IPS-NIHi11 (cell line): ENCODE measurements at places on chromosomes 3 and 15.

- DNase-seq: peak; percentile 57
Observed at GRCh38 chr3:71784914-71785531, at the start of gene PROK2. TSS of gene PROK2 (minus strand) at chr3:71785148. CDS start at chr3:71785052, 96 bp downstream.

- DNase-seq: no peak
Observed at GRCh38 chr15:50883903-50884302, 24.6 kb upstream of the AP4E1 start.

- DNase-seq: no peak
Observed at GRCh38 chr3:99846477-99847160, 29.0 kb downstream of the CMSS1 start.

- DNase-seq: no peak
Observed at GRCh38 chr3:109851854-109852253, 514.5 kb upstream of the DPPA4 start.

DNA sequence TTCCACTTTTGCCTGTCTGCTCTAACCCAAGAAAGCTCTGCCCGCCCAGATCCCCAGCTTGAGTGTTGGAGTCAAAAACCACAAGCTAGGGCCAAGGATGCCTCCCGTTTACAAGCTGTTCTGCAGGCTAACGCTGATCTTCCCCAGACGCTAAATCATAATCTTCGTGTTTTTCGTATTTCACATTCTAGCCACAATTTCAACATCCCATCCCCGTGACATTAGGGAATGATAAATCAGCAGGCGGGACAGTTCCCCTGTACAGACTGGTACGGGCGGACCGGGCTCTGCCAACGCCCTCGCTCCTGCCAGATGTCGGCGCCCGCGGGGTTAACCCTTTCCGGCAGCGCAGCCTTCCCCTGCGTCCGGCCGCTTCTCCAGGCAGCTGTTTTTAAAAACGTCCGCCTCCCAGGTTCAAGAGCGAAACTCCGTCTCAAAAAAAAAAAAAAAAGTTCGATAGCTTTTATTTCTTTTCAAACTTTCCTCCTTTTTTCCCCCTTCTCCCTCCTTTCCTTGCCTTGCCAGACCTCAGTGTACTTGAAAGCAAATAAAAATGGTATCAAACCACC lies 81.0 kb upstream of the BNC1 start:
- peak; percentile 47 for DNase-seq

- DNase-seq: no peak
Observed at GRCh38 chr3:35932995-35933394, 293.7 kb downstream of the ARPP21 start.

GRCh38 chr3:192848371-192849233 lies 69.1 kb downstream of the MB21D2 start:
- no peak for DNase-seq

GRCh38 chr3:123320221-123320620 lies 118.5 kb downstream of the SEC22A start:
- no peak for DNase-seq

- DNase-seq: peak; percentile 11
Observed at GRCh38 chr3:177905173-177906125, 630.8 kb upstream of the KCNMB2 start.

DNA sequence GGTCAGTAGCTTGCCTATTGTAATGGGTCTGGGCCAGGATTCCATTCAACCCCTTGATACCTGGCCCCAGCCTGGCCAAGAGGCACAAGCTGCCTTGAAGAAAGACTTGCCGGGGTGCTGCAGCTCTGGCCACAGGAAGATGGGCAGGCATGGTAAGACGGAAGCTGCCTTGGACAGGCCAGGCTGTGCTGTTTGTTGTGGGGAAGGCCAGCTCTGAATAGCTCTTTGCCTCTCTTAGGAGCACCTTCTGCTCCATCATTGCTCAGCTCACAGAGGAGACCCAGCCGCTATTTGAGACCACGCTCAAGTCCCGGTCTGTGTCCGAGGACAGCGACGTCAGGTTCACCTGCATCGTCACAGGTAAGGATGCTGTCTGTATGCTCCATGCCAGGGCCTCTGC lies 10.1 kb downstream of the ALPK3 start:
- DNase-seq: no peak

DNA sequence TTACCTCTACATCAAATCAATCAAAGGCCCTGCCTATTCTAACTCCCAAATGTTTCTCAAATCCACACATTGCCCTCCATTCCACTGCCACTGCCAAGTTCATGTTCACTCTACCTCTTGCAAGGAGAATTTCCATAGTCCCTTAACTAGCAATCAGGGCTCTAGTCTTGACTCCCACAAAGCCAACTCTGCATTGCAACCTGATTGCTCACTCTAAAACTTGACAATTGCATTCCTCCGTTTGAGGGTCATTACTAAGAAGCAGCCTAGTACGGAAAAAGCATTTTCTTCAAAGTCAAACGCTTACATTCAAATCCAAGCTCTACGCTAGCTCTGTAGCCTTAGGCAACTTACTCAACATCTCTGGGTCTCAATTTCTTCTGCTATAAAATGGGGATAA lies 1.2 kb downstream of the CPA3 start:
- no peak for DNase-seq

GRCh38 chr3:129040039-129040336 lies 20.6 kb upstream of the GP9 start:
- no peak for DNase-seq

DNA sequence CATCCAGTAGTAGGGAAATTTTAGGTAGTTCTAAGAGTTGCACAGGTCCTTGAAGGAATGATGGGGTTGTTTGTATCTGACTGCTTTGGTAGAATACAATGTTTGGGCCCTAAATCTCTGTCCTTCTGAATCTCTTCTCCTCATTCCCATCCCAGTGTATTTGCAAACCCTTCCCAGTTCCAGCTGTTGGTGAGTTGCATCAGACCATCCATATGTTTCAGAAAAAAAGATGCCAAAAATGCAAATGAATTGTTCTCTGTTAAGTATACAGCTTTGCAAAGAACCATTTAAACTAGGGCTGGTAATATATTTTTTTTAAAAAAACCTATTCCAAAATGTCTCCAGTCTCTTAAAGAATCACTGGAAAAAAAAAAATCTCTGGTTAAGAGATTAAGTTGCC lies 250.8 kb upstream of the FEZF2 start:
- no peak for DNase-seq

DNA sequence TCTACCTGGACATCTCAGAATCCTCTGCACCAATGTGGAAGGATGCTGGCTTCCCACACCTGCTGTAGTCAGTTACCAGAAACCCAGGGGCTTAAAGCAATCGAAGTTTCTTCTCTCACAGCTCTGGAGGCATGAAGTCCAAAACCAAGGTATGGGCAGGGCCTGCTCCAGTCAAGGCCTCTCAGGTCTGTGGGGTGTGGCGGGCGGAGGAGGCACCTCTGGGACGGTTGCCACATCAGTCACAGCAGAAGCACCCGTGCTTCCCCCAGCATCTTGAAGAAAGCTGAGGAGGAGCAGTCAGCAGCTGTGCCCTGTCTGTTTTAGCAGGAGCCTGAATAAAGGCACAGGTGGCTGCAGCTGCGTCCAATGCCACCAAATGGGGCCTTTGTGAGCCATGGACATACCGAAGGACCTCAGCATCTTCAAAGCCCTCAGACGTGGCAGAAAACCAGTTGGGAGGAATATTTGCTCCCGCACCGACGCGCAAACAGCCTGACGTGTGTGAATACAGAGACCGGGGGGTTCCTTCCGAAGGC lies 68.9 kb downstream of the TFRC start:
- peak; percentile 3 for DNase-seq

DNA sequence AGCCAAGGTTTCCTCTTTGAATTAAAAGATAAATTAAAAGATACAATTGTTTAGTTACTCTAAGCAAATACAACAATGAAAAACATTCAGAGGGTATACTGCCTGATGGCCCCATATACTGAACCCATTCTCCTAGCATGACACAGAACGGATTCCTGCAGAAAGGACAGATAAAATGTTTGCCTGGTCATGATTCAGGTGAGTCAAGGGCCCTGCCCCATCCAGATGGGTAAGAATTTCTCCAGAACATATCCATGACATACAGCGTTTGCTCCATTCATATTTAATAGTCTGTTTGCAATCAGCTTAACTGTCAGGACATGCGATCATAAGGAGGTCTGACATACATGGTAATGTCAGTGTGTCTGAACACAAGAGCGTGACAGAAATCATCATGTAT lies 8.6 kb downstream of the TMEM41A start:
- no peak for DNase-seq

DNA sequence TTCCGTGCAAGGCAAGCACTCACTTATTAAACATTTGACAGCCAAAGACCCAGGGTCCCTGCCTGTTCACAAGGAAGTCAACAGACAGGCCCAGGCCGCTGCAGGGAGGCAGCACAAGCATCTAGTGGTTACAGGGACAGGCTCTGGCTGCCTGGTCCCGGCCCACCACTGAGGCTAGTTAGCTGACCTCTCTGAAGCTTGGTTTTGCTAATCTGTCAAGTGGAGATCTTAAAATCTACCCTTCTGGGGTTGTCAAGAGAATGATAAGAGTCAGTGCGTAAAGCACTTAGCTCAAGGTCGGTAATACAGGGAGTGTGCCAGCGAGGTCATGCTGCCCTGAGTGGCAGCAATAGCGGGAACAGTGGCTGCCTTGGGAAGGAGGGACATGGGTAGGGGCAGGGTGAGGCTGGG lies 6.0 kb downstream of the GNB5 start:
- DNase-seq: no peak

DNA sequence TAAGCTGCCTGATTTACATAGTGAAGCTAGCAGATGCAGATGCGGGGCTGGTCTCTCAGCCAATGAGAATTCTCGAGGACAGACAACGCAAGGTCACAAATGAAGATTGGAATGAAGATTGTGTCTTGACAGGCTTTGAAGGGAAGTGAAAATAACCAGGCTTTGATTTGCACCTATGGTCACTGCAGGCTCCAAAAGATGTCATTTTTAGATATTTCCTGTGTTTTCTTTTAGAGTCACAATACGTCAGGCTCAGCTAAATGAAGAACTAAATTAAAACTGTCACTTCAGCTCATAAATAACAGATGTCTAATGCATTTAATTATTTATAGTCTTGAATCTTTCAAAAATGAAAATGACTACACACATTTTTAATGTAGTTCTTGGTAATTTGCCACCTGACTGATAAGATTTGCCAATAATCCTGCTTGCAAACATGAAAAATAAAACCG lies 99.5 kb downstream of the SQOR start:
- DNase-seq: no peak

- no peak for DNase-seq
Observed at GRCh38 chr15:27861171-27861570, 237.9 kb downstream of the OCA2 start.

DNA sequence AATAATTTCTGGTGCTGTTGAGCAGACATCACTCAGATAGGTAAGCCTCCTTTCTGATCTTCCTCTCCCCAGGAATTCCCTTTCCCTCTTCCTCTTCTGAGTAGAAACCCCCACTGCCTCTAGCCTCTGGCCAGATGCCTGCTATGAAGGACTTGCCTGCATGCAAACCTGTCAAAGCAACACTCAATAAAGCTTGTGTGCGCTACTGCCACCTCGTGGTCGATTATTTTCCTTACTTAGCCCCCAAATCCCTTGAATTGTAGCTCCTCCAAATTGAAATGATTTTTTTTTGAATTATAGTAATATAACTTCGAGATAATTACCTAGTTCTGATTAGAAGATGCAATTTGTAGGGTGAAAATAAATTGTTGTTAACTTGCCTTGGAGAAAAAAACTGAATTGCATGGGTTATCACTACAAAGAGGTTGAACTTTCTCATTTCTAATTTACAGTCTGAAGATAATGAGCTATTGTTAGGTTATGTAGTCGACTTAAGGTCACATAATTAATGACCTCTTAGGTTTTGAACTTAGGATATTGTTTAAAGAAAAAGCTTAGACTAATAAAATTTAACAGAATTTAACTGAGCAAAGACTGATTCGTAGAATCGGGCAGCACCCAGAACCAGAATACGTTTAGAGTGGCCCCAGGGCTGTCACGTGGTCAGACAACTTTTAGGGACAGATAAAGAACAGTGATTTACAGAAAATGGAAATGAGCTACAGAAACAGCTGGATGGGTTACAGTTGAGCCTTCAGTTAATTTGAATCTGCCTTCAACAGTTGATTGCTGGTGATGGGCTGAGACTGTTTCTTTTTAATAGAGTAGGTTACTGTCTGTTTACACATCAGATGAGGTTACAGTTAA lies 269.3 kb downstream of the ARPP21 start:
- peak; percentile 72 for DNase-seq

GRCh38 chr3:189900578-189900977 lies 220.1 kb downstream of the P3H2 start:
- no peak for DNase-seq

DNA sequence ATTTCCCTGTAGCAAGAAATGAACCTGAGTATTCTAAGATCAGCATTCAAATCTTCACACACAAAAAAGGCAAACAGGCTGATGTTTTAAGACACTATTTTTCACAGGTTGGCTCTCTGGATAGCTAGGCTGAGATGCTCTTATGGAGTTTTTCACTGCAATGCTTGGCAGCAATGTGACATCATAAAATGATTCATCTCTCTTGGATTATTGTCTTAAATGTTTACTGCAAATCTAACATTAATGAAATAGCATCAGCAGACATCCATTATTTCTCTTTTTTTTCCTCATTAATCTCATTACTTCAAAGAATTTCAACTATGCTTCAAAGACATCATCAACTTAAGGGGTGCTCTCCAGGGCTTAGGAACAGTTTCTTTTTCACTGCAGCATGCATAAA lies 23.6 kb upstream of the SSUH2 start:
- no peak for DNase-seq

GRCh38 chr15:62888623-62889022 lies 153.9 kb upstream of the TPM1 start:
- DNase-seq: no peak

- DNase-seq: peak; percentile 27
Observed at GRCh38 chr15:92954578-92954977, 54.5 kb downstream of the CHD2 start.

GRCh38 chr15:74470631-74471395 lies 9.9 kb upstream of the UBL7 start:
- no peak for DNase-seq

GRCh38 chr3:184805351-184806038 lies 6.5 kb upstream of the VPS8 start:
- DNase-seq: no peak

DNA sequence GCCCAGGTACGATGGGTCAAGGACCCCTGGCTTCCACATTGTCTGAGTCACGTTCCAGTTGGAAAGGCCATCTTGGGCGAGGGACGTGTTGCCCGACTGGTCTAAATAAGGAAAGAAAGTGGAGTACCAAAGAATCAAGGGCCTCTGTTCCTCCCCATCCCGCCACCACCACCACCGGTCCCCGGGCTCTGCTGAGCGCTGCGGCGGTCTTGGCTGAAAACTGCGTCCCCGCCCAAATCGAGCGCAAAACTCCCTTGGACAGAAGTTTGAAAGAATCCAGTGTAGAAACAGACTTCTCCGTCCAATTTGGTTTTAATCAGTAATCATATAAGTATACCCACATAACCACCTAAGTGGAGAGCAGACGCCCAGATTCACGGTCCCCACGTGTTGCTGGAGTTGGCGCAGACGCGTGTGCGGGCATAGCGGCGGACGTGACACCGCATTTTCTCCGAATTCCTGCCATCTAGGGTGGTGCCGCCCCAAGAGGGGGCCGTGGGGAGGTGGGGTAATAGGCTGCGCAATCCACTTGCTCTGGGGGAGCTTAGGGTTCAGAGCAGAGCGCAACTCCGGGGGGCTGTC lies 243.8 kb upstream of the TOPAZ1 start:
- DNase-seq: no peak

- DNase-seq: no peak
Observed at GRCh38 chr15:70430069-70430468, 332.4 kb upstream of the TLE3 start.

GRCh38 chr3:78421247-78421966 lies 1346.4 kb downstream of the ROBO1 start:
- DNase-seq: no peak

GRCh38 chr3:71893122-71893521 lies 108.2 kb upstream of the PROK2 start:
- no peak for DNase-seq

- DNase-seq: no peak
Observed at GRCh38 chr15:20645956-20646355, 104.4 kb upstream of the GOLGA6L6 start.
